Activated CD4-positive, alpha-beta T cell treated with anti-CD3 and anti-CD28 coated beads, Interleukin-2, amount 50 U/mL, for 4 hours (primary cell): ENCODE measurements at places on chromosomes 11 and 22.

GRCh38 chr11:112694245-112694644 is 267.0 kb upstream of the NCAM1 start:
- DNase-seq: no peak

DNA sequence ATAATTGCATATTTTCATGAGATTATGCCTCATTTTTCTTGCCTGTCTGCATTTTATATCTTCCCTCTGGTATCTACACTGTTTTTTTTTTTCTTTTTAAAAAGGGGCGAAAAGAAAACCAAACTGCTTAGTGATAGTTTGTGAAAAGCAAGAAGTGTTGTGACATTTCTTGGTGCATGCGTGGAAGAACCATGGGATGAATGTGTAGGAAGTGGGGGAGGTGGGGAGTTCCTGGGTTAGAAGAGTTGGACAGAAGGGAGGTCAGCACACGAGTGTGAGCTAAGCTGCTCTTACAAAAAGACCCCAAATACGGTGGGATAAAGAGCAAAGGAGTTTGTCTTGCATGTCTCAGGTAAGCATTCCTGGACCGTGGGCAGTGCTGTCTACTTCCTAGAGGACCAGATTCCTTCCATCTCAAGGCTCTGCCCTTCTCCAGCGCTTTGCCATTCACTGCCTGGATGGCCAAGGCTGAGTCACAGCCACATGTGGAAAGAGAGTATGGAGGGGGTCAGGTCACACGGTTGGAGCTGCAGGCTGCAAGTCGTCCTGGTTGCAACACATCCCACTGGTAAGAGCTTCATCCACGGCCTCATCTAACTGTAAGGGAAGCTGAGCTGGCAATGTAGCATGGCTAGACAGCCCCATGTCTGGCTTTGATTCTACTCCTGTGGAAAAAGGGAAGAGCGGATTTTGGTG is 300.6 kb downstream of the DDX10 start:
- no peak for DNase-seq

DNA sequence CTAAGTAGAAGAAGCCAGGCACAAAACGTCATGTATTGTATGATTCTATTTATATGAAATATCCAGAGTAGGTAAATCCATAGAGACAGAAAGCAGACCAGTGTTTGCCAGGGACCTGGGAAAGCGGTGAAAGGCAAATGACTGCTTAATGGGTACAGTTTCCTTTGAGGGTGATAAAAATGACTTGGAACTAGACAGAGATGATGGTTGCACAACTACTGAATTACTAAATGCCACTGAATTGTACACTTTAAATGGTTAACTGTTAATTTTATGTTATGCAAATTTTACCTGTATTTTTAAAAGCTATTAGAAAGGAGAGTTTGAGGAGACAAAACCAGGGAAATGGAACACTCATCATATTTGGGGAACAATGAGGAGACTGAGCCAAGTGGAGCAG is 61.8 kb upstream of the USP47 start:
- DNase-seq: no peak

DNA sequence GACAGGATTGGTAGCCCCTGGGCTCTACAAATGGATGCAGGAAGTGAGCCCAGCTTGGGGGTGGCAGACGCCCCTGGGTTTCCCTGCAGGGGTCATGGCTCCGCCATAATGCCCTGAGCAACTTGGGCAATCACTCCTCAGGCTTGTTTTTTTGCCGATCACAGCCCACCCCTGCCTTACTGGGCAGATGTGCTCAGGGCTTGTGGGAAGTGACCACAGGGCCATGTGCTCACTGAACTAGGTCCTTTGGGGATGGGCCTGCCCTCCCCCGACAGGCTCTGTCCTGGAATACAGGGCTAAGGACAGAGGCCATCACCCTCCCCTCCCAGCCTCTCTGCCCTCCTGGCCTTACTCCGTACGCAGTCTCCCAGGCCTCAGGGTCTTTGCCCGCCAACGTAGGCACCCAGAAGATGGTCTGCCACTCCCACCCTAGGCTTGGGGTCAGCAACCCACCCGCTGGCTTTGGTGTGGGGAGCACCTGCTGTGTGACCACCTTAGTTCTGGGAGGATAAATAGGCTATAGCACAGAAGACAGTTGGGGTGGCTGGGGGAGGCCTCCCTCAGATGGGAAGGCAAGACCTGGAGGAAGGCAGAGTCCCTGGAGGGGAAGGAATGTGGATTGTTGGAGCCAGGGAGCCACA is 3.8 kb downstream of the RPLP2 start:
- DNase-seq: no peak

DNA sequence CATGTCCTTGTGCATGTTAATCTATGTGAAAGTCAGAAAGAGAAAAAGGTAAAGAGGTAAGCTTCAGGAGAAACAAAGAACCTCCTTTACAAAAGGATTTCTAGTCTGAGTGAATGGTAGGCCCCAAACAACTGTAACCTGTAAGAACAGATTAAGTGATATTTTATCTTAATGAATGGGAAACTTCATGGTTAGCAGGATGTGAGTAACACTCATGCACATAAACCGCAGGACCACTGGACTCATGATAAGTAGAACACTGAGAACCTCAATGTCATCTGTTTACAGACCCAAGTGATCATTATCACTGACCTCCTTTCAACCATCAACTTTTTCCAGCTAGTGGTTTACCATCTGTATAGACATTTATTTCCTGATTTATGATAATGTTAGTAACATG is 19.9 kb downstream of the OR8G5 start:
- no peak for DNase-seq

- no peak for DNase-seq
These were observed 13.1 kb downstream of the APOL2 start for GRCh38 chr22:36226189-36226588.
